ENCODE measurements at places on chromosomes 12 and 14.

- no peak for DNase-seq
These were observed 132.6 kb upstream of the PLEKHG7 start for GRCh38 chr12:92570056-92570753.

DNA sequence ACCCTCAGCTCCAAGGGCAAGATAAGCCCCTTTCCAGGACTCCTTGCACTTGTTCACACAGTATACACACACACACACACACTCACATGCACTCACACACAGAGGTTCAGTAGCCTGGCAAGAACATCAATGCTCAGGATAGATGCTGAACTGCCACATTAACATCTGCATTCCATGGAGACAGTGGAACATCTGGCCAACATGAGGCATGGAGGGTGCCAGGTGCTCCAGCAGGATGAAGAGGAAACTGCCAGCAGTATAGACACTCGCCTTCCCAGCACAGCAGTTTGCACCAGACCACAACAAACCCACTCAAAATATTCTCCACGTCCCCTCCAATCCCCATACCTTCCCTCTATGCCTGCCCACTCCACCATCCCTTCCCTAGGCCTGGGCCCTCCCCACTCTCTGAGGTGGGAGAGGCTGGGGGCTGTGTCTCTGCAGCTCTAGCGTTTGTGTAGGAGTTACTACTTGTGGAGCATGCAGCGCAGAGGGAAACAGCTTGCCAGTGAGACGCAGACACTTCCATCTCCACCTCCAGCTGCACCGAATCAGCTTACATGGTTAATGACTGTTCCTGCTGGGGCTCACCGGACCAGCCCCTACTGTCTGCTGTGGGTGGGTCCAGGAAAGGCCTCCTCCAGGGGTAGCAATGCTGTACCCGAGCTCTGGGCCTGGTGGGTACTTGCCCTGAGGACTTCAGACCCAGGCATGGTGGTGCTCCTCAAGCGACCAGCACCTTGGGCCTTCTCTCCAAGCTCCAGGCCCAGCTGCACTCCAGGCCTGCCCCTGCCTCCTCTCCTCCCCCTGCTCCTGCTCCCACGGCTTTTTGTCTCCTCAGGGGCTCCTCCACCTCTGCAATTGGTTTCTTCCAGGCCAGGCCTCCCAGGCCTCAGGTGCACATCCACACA lies 18.6 kb upstream of the PLEKHG3 start:
- no peak for DNase-seq

GRCh38 chr12:101582937-101583336 lies 11.8 kb upstream of the MYBPC1 start:
- no peak for DNase-seq

GRCh38 chr12:536751-537245 lies 77.1 kb downstream of the B4GALNT3 start:
- DNase-seq: no peak

GRCh38 chr14:89862856-89863255 lies 91.7 kb downstream of the EFCAB11 start:
- DNase-seq: no peak
